Activated CD4-positive, alpha-beta T cell treated with anti-CD3 and anti-CD28 coated beads, Interleukin-2, amount 10 ng/mL, durations not matched to agents 24 days and 14 days (primary cell): ENCODE measurements at places on chromosomes 6 and 20. TPM values are rescaled to one million over a fixed set of nuclear protein-coding genes. Genes with fewer than 3 reads are reported as not detected.

DNA sequence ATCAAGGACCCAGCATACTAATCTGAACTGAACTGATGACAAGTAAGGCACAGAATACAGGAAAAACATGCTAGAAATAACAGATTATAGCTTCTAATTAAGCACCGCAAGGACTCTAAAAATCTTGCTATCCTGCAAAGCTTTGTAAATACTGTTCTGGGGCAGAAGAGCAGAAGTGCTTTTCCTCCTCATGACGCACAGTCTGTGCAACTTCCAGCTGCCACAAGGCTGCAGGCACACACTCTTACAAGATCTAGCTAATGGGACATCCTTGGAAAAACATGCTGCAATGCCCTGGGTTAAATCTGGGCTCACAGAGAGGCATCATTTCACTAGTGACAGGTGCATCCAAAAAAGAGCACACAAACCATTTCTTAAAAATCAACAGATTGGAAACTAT is 188.6 kb downstream of the GJA10 start:
- no peak for DNase-seq

DNA sequence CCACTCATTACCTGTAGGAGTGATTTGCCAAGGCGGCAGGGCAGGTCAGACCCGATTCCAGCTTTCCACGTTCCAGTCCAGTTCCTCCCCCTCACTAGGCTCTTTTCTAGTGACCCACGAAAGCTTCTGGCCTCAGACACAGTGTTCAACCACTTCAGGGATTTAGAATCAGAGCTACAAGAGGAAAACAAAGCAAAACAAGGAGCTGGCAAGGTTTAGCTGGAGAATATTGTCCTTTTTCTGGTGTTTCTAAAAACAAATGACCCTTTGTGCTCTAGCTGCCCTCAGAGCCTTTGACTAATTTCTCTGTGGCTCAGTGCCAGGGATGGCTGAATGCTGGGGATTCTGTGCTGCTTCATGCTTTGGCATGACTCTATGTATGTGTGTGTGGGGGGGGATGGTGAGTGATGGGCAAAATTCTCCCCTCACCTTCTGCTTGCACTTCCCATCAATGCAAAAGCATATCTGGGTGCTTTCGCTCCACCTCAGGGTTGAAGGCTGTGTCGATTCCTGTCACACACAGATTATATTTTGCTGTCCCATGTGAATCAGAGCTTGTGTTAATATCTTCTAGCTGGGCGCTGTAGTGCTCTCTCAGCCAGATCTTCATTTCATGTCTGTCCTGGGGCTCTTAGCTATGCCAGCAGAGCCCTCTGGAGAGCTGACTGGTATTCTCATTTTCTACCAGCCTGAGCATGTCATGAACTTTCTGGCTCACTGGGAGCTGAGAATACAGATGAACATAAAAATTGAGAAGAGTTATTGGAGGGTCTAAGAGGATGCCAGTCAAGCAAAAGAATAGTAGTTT is 19.3 kb upstream of the NEDD9 start:
- DNase-seq: no peak

GRCh38 chr6:31815025-31815838 is at the start of the genes HSPA1A and HSPA1L:
Gene HSPA1A (plus strand): TSS chr6:31815543. CDS start chr6:31815757, 214 bp downstream.
Gene HSPA1L (minus strand): TSS chr6:31815283. CDS start chr6:31811972, 3,311 bp downstream.
- peak; percentile 93 for DNase-seq

DNA sequence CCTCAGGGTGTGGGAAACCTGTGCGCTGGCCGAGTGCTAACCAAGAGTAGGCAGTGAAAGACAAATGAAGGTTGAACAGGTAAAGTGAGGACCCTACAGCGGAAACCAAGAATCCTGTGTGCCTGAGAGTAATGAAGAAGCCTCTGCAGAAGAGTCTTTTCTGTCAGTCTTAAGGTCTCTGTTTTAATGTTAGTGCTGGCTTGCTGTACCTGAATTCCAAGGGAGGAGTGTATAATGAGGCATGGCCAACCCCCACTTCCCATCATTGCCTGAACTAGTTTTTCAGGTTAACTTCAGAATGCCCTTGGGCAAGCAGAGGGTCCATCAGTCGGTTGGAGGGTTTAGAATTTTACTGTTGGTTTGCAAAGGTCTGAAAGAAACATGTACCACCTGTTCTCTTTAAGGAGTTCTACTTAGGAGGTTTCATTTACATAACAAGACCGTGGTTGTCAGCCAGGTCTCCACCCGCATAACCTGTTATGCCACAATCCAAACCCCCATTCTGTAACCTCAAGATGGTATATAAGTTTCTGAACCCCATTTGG is 589 bp upstream of the PDCD2 start:
- no peak for DNase-seq

DNA sequence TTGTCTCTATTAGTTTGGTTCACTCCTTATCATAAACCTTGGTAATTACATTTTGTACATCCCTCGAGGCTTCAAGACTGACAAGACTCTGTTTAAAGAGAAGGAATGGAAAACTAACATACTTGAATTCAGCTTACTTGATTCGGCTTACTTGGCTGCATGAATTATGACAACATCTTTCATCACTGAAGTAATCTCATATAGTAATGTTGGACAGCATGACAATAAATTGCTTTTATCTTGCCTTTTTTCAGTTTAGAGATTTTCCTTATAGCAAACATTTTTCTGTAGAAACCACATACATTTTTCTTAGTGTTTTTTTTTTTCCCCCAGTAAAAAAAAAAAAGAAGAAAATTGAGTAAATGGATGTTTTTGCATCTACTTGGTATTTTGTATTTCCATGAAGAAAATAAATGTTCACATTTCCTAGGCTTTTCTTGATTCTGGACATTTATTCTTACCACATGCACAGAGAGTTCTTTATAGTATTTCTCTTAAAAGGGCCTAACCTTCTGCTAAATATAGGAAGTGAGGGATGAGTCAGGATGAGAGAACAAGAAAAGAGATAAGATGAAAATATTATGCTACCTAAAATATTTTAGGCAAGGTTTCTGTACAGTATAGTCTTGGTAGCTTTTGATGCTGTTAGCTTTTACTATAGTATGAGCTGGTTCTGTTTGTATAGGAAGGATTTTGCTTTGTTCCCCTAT is 101.0 kb upstream of the HDGFL1 start:
- no peak for DNase-seq

DNA sequence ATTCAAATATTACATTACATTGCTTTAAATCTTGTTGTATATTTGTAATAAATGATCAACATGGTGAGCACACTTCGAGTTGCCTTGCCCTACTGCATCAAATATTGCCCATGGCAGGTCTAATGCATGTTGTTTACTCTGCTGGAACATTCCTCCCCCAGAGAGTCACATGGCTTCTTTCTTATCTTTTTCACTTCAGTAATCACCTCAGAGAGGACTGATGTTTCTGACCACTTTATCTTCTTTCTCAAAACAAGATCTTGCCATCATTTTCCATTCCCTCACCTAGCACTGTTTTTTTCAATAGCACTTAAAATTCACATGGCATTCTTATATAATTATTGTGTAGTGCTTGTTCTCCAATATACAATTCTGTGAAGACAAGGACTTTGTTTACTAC is 243.5 kb upstream of the THEMIS start:
- DNase-seq: no peak

- DNase-seq: no peak
Observed at GRCh38 chr6:30839671-30840070, 44.6 kb upstream of the DDR1 start.

DNA sequence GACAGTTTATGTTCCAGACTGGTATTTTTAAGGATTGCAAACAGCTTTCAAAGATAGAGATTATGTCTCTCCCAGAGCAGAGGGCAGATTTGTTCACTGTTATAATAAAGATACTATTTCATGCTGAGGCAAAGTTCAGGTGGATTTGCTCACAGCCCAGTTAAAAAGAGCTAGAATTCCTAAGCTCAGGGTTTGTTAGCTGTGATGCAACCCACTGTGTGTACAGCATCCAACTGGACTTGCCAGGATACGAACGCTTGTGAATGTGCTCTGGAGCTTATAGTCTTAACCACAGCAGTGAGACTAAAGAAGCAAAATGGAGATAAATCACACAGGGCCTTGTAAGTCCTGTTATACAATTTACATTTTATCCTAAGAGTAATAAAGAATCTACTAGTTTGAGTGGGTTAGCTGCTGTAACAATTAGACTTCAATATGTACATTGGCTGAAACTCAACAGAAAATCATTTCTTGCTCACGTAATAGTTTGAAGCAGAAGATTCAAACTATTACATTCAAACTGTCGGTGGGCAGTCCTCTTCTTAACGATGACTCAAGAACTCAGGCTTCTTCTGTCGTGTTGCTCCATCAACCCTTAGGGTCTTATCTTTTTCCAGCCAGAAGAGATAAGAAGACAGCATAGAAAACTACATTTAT is 204.0 kb upstream of the PLN start:
- DNase-seq: no peak

DNA sequence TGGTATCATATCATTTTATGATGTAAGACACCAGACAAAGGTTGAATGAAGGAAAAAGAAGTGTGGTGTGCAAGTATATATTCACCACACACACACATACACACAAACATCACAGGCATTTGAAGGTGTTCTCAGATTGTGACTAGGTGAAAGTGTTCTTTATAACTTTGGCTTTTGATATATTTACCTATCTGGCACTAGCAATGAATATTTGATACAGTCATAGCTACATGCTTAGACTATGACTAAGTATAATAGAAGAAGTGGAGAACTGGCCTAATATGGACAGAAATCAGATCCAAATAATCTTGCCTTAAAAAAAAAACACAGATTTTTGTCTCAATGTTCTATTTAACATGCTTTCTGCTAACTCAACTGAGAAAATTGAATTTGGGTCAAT is 809.9 kb downstream of the KIF16B start:
- no peak for DNase-seq

DNA sequence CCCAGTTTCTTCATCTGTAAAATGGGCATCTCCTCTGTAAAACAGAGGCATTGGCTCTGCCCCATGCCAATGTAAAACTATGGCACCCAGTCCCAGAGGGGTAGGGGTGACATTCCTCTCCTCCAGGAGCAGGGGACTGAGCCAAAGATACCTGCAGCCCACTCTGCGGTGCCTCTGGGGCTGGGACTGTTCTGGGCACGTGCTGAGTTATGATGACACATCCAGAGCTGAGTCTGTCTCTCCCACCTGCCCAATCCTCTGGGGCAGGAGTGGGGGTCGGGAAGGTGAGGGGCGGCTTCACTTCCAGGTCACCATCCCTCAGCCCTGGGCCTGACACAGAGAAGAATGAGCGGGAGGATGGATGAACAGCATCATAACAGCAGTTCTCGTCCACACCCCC is 29.9 kb downstream of the AAR2 start:
- no peak for DNase-seq

The SIRPA gene
- 0.05 TPM in 1 of 2 replicates, not detected in the other for total RNA-seq

The GRM1 gene
- not detected in 2 replicates for total RNA-seq

The SOBP gene
- total RNA-seq: 0.09 and 0.26 TPM in 2 replicates

The C6orf163 gene
- total RNA-seq: 1.3 and 1.9 TPM in 2 replicates

The SLC44A4 gene
- 0.21 TPM in 1 of 2 replicates, not detected in the other for total RNA-seq
